ENCODE measurements at places on chromosomes 6 and 20. TPM values are rescaled to one million over a fixed set of nuclear protein-coding genes. Genes with fewer than 3 reads are reported as not detected.
A peak's percentile ranks its signal among the peaks of the same experiment; 100 is the strongest.

DNA sequence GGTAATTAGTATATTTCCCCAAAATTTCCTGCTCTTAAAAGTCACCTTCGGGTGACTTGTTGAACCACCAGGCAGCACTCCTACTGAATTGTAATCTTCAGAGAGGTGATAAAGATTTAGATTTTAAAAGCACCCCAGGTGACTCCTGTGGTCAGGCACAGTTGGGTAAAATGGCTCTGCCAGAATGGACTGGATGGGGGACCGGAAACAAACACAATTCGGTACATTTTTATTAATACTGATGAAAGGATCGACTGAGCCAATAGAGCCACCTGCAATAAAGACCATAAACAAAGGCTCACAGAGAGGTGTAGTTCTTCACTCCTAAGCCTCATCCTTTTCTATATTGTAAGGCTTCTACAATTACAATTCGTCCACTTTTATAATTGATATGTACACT, 19.6 kb upstream of the FAM83C start:
- DNase-seq, result peak; percentile 50

ELOVL4 gene
- 2.4 TPM for total RNA-seq

DNA sequence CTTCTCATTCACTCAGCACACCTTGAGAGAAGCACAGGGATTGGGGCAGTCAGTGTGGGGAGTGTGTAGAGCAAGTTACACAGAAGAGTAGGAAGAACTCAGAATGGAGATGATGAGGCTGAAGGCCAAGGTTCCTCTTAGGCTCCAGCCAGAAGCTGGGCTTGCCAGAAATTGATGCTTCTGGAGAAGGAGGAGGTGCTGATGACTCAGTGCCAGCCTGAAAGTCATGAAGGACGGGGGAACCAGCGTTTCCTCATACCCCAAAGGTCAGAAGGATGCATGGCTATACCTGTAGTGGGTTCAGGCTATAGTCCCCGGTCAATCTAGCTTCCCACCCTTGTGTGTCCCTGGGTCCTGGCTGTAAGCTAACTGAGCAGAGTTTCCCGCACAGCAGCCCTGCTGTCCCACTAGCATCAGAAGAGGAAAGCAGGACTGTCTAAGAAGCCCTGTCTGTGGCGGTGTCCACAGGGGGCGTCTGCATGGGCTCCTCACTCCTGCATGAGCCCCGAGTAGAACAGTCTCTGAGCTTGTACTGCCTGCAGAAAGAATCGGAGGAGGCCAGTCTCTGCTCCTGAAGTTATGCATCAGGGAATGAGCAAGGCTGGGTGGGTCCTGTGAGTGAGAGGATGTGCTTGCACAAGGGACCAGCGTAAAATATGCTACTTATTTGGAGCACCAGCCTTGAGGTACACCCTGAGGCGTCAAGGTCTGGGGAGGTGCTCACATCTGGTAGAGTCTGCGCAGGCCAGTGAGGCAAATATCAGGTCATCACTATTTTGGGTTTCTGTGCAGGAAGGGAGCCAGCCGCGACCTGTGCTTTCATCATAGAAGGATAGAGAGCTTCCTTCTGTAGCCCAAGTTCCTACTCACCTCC, 148.5 kb downstream of the MRPL14 start:
- DNase-seq, result no peak

GRCh38 chr6:40586369-40587201, 579 bp downstream of the LRFN2 start:
- peak; percentile 2 for DNase-seq

DNA sequence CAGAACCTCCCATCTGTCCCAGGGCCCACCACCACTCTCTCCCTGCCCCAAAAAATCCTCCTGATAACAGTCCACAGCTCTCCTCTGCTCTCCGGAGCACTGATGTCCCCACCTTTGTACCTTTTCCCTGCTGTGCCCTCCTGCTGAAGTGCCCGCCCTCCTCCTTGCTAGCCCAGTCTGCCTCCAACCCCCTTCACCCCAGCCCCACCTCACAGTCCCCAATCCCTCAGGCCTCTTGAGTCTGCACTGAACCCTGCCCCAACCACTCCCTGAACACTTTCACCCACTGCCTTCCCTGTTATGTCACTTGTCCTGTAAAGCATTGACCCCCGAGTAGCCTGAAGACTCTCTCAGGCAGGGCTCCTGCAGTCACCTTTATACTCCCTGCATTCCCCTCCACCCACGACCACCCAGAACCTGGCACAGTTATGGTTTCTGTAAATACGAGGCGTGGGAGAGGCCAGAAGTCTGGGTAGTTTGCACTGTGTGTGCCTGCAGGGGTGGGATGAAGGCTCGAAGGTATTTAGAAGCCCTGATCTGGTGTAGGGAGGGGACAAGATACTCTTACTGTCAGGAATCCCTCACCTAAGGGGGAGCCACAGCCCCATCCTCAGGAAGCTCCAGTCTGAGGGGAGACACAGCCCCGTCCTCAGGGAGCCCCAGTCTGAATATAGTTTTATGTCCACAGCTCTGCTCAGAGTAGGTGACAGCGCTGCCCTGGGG, 5.4 kb downstream of the GLP1R start:
- DNase-seq, result no peak

- DNase-seq, result peak; percentile 65
Observed at GRCh38 chr6:145017516-145017915, 717.8 kb downstream of the EPM2A start.

C6orf15 gene
- total RNA-seq, result not detected

DNA sequence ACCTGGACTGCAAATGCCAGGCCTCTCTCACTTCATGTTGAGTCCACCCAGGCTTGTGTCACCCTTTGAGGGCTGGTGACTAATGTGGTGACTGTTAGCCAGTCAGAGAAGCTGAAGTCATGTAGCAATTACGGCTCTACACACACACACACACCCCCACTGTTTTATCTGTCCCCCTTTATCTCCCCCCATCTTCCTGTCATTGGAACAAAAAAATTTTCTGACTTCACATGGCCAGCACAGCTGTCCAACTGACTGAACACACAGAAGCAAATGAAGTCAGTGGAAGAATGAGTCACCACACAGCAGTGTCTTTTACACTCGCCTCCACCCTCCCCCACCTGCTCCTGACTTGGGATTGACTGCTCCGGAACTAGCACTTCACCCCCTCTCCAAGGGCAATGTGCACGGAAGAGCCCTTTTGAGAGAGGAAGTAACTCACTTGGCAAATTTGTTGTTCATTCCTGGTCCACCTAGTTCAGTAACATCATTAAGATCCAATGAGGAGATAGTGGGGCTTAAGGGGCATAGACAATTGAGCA, 198.0 kb downstream of the RNF144B start:
- peak; percentile 96 for DNase-seq

DNA sequence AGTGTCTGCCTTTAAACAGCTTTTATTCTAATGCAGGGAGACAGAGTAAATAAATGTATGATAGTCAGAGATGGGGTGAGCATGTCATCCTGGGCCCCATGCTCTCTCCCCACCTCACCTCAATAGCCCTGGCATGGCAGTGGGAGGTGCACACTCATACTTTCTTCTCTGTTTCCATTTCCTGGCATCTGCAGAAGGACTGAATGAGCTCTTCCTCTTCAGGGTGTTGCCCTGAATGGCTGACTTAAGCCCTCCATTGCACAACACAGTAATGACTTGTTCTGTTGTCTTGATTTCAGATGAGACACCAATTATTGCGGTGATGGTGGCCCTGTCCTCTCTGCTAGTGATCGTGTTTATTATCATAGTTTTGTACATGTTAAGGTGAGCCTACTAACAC, 57.0 kb upstream of the GNRH2 start:
- no peak for DNase-seq

DNA sequence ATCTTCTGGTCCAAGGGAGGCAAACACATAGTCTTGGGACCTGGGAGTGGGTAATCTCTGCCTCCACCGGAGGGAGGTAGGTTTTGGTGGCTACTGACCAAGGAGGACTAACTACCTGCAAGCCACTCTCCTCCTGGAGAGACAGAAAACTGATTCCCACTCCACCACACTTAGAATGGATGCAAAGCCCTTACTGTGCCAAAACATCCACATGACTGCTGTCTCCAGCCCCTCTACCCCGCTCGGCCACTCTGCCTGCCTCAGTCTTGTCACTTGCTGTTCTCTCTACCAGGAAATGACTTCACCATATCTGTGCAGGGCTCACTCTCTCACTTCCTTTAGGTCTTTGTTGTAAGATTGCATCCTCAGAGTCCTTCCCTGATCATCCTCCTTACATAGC, 129.5 kb upstream of the ARG1 start:
- no peak for DNase-seq

- peak; percentile 95 for DNase-seq
Observed at GRCh38 chr20:44720621-44720996, 5.4 kb downstream of the CCN5 start.

SPEF1 gene
- 0.34 TPM for total RNA-seq

DNA sequence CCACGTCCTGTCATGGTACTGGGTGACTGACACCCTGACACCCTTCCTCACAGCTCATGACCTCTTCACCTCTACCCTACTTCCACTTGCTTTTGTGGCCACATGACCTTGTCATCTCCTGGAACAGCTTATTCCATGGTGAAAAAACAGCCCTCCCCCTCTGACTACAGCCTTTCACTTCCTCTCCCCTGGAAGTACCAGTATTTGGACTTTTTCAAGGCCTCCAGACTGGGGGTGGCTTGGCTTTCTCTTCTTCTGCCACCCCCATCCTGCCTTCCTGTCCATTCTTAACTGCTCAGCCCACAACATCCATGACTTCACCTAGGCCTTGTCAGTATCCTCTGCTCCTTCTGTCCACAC, 168.4 kb downstream of the CARMIL1 start:
- no peak for DNase-seq

DNA sequence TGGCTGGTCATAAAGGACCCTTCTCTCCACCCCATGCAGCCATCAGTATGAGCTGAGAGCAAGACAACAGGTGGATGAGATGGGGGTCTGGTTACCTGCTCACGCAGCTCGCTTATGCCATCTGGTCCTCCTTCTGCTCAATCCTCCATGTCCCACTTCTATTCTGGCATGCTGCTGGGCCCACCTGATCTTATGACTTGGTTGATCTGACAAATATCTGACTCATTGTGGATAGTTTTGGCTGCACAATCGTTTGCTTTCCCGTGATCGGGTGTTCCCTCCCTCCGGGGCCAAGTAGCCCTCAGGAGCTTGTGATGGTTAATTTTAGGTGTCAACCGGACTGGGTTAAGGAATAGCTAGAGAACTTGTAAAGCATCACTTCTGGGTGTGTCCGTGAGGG, 26.6 kb upstream of the ELMO2 start:
- DNase-seq, result no peak

DNA sequence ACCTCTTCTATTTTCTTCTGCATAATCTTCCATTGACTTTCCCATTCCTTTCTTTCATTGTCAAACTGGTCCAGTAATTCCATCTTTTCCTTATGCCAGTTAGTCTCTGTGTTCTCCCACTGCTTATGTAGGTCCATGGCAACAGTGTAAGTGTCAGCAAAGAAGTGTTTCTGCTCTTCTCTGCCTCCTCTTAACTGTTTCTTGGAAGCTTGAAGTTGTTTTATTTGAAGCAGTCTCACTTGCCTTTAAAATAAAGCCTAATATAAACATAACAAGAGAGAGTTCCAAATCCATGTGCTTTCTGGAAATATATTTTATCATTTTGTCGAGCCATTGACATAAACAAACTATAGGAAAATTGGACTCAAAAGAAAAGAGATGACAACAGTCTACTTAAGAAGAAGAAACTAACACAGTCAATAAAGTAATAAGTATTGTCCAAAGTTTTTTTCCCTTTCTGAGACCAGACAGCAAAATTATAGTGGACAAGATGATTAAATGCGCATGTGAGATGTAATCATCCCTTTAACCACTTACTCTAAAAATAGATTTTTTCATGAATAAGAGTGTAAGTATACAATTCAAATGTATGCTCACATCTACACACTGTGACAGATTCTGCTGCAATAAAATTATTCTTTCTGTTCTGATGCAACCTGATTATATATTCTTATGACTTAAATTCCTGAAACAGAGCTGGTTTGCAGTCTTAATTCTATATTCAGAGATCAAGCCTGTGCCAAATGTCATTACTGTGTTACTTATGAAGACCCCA, 5.2 kb downstream of the KIAA0408 start:
- no peak for DNase-seq

MCCD1 gene
- total RNA-seq, result not detected

FBXO5 gene
- total RNA-seq, result 103 TPM

DNA sequence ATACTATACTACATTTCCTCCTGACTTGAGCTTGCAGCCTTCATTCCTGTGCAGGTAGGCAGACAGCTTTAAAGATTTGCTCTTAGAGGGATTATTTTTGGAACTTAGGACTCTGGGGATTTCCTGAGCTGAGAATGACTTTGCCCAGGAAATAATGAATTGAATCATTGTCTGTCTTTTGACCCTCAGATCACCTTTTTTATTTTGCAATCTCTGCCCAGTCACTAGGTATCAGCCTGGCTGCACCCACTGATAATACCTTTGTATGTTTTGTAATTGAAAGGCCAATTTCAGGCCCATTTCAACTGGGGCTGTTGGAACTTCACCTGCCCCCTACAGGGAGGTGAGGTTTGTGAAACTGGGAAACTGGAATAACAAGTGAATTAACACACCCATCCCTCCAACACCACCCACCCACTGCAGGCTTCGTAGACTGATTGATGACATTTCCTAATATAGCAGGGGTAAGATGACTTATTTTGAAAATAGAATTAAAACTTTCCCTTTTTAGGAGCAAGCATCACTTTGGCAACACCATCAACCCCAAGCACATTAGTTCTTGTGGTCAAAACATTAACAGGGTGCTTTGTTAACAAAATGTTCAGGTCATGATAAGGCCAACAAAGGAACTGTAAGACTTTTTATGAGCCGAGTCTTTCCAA, 157.1 kb upstream of the CENPW start:
- peak; percentile 57 for DNase-seq

GRCh38 chr6:151666526-151666925, 141.0 kb upstream of the ESR1 start:
- DNase-seq, result no peak
